ENCODE measurements at places on chromosomes 16 and 17.

DNA sequence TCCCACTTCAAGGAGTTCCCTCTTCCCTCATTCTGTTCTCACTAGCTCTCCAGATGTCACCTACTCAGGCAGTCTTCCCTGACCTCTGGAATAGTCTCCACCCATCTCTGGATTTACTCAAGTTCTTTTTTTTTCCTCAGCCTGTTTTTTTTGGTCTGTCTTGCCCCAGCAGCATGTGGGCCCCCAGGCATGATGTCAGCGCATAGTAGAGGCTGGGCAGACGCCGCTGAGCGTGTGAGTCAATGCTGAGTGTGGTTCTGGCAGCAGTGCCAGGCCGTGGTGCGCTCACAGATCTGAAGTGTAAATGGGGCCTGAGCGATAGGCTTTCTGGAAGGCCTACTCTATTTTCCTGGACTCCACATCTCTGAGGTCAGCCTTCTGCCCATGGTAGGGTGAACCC lies 2.7 kb upstream of the KCNJ18 start:
- DNase-seq: no peak

DNA sequence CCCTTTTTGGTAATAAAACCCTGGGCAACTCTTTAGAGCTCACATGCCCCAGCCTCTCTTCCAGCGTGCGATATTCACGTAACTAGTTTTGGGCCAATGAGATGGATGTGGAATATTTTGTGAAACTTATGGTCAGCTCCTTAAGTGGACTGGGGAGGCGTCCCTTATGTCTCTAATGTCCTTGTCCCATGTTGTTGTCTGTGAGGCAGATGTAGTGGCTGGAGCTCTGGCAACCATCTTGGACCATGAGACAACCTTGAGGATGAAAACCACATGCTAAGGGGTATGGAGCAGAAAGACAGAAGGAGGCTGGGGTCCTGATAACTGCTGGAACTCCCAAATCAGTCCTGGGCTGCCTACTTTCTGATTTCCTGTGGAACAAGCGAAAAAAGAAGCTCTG lies 31.4 kb upstream of the GPRC5B start:
- DNase-seq: no peak

GRCh38 chr16:89481356-89481955 lies 8.9 kb downstream of the ANKRD11 start:
- no peak for DNase-seq

DNA sequence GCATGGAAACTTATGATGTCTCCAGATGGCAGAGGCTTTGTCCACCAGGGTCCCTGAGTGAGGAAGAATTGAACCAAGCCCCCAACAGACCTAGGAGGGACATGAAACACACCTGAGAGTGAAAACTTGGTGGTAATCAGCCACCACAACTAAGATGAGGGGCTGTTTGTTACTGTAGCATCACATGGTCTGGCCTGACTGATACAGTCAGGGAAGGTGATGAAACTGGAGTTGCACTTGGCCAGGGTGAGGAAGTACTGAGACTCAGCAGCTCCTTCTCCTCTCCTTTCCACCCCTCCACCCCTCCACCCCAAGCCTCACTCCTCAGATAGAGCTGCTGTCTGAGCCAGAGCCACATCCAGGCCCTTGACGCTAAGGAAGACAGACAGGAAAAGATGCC lies 37.2 kb downstream of the C16orf82 start:
- no peak for DNase-seq

GRCh38 chr16:89374393-89374960 lies 115.9 kb downstream of the ANKRD11 start:
- no peak for DNase-seq

DNA sequence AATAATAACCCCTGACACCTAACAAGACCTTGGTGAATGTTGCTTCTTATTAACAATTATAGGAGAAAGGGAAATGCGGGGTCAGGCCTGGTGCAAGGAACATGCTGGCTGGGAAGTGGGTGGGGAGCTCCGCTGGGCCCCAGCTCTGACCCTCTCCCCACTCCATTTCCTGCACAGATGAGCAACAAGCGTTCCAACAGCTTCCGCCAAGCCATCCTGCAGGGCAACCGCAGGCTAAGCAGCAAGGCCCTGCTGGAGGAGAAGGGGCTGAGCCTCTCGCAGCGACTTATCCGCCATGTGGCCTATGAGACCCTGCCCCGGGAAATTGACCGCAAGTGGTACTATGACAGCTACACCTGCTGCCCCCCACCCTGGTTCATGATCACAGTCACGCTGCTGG lies 23.0 kb downstream of the RHBDL3 start:
- DNase-seq: no peak
